Left ventricle myocardium superior (tissue), 1 donor: ENCODE measurements at places on chromosomes 6 and 20. TPM values are rescaled to one million over a fixed set of nuclear protein-coding genes. Genes with fewer than 3 reads are reported as not detected.

The FILIP1 gene
- total RNA-seq: 156 TPM

The NRN1 gene
- total RNA-seq: 13.7 TPM

The PROKR2 gene
- not detected for total RNA-seq

The VTA1 gene
- total RNA-seq: 34.4 TPM

- DNase-seq: no peak
Observed at GRCh38 chr6:112287577-112288225, 33.3 kb upstream of the LAMA4 start.

DNA sequence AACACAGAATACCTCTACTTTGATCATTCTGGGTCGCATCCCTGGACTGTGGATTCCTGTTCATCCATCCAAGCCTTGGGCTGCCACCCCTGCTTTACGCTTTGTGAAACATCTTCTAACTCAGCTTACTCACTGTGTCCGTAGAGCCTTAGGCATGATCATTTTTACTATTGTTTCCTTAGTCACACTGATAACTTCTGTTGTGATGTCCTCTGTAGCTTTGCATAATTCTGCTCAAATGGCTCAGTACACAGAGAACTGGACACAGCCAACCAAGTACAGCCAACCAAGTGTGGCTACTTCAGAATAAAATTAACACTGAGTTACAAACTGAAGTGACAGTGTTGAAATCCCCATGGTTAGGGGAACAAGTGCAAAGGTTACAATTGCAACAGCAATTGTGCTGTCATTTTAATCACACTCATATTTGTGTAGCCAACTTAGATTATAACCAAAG, 8.6 kb upstream of the FKBP1A start:
- DNase-seq: no peak

DNA sequence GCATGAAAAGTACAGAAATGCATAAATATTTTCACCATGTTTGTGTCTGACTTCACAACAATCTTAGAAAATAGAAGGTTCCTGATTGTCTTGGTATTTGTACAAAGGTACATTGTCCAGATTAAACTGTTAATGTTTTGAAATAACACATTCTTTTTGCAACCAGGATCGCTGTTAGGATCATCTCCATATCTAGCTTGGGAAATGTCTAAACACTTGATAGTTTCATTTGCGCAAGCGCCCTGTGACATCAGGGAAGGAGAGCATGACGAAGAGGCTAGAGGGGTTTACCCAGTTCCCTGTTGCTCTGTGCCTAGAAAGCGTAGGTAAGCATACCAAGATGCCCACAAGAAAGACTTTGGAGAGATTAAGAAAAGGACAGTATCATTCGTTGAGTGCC, 19.4 kb downstream of the ALDH8A1 start:
- DNase-seq: no peak

DNA sequence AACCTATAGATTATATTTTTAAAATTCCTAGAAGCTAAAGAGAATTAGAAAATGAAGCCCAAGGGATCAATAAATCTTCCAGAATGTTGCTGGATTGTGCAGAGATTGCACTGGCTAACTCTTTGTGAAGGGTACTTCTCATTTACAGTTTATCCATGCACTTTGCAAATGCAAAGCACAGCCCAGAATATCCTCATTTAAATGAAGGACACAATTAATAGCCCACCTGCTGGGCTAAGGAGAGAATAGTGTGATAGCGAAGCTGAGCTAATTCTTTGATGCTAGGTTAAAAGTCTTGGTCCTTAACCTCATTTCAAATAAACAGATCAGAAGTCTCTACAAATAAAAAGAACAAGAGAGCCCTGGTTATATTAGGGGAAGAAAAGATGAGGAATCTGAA, 72.5 kb downstream of the SMPDL3A start:
- no peak for DNase-seq

- DNase-seq: no peak
Observed at GRCh38 chr6:37987559-37987958, 168.0 kb downstream of the ZFAND3 start.

- DNase-seq: no peak
Observed at GRCh38 chr20:22929661-22930060, 105.5 kb upstream of the SSTR4 start.

GRCh38 chr6:30683183-30683979, 3.1 kb downstream of the PPP1R18 start:
- DNase-seq: no peak
